ENCODE measurements at places on chromosomes 1 and 21.

GRCh38 chr1:78855258-78855657 lies 151.3 kb downstream of the ADGRL4 start:
- no peak for DNase-seq

DNA sequence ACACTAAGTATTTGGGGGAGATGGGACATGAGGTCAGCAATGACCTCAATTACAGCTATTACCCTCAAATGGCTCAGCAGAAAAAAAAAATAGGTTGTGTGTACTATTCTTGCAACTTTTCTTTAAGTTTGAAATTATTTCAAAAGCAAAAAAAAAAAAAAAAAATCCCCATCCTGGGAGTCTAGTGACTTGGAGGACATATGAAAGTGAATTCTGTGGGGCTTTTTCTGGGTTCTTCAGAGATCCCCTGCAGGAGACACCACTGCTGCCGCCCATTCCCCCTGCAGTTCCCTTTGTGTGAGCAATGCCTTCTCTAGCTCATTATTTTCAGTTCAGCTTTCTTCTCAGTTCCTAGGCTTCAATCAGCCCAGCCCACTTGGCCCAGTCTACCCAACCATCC lies 16.7 kb downstream of the HSD11B1 start:
- DNase-seq, result no peak

GRCh38 chr1:20729155-20729931 lies 3.2 kb downstream of the SH2D5 start:
- DNase-seq, result no peak

DNA sequence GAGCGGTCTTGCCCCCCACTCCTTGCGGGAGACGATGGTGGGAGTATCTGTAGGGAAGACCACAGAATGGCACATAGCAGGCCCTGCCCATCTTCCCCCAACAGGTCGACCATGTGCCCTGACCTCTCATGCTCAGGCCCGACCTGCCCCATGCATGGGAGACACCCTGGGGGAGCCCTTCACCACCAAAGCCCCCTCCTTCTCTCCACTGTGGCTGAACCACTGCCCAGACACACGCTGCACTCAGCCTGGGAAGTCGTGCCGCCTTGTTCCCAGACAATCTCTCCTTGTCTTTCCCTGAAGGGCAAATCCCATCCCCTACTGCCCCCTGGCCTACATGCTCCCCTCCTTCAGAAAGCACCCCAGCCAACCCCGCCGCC lies 5.5 kb downstream of the PGLYRP3 start:
- DNase-seq, result no peak

DNA sequence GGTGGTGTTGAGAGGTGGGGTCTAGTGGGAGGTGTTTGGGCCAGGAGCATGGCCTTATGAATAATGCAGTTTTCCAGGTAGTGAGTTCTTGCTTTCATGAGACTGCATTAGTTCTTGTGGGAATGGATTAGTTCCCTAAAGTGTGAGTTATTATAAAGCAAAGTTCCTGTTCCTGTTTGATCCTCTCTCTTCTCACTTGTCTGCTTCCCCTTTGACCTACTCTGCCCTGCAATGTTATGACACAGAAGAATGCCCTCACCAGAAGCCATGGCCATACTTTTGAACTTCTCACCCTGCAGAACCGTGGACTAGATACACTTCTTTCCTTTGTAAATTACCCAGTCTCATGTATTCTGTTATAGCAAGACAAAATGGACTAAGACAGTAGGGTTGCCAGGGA lies 53.6 kb downstream of the MAP3K7CL start:
- peak; percentile 21 for DNase-seq

- DNase-seq, result peak; percentile 13
Observed at GRCh38 chr1:37482004-37482785, 7.8 kb downstream of the ZC3H12A start.

DNA sequence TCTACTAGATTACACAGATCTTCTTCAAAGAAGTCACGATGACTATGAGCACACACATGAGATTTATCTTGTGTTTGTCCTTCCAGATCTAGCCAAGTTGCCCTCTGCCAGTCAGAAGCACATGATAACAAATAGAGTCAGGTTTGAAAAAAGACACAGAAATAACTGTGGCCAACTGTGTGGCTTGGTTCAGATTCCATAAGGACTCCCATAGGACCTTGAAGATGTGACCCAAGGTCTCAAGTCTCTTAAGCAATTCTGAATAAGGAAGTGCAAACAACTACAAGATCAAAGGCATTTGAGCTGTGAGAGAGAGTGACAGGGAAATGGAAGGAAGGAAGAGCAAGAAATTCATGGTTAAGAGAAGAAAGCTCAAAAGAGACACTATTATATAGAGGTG lies 194.0 kb downstream of the PLPP3 start:
- DNase-seq, result no peak

- no peak for DNase-seq
Observed at GRCh38 chr21:44058981-44059380, 46.9 kb downstream of the TRAPPC10 start.

- no peak for DNase-seq
Observed at GRCh38 chr1:204831186-204831585, 39.5 kb upstream of the NFASC start.

GRCh38 chr1:33272509-33272908 lies 16.2 kb downstream of the ZNF362 start:
- no peak for DNase-seq

- DNase-seq, result no peak
Observed at GRCh38 chr1:222288053-222288452, 259.9 kb downstream of the HHIPL2 start.

- DNase-seq, result no peak
Observed at GRCh38 chr1:20216574-20216973, 30.3 kb upstream of the PLA2G2C start.

GRCh38 chr1:82453511-82454185 lies 652.9 kb downstream of the ADGRL2 start:
- no peak for DNase-seq

DNA sequence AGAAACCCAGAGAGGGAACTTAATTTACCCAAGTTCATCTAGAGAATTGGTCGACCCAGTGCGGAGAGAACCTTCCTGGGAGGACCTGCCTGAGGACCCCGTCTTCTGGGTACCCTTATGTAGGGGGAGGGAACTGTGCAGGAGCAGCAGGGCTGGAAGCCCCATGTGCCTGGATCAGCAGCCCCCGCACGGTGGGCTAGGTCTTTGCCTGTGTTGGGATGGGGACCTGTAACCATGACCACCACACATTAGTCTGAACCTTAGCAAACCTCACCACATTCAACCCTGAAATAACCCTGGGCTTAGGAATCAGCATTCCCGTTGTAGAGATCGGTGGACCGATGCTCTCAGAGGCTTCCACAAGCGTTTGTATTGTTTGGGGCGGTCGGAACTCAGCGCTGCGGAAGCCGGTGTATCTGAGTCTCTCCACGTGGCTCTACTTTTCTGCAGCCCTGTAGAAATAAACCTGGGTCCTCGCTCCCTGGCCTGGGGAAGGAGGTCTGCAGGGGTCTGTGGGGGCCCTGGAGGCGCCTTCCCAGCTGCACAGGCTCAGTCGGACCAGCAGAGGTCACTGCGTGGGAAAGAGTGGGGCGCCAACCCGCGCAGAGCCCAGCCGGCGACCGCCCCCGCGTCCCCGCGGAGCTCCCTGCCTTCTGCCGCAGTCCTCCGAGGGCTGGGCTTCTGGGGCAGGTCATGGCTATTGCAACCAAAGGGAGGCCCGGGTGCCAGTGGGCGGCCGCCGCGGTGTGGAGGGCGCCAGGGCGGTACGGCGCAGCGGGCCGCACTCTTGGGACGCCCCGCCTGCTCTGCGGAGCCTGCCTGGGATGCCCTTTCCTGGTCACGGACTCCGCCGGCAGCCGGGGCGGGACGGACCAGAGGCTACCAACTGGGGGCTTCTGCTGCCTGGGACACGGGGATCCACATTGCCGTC lies 36.2 kb upstream of the KCNA10 start:
- DNase-seq, result peak; percentile 74

- no peak for DNase-seq
Observed at GRCh38 chr1:2055911-2056575, 5.8 kb downstream of the PRKCZ start.

- no peak for DNase-seq
Observed at GRCh38 chr1:92748138-92748537, 36.8 kb downstream of the EVI5 start.

GRCh38 chr1:209008586-209008985 lies 574.9 kb upstream of the CAMK1G start:
- no peak for DNase-seq

DNA sequence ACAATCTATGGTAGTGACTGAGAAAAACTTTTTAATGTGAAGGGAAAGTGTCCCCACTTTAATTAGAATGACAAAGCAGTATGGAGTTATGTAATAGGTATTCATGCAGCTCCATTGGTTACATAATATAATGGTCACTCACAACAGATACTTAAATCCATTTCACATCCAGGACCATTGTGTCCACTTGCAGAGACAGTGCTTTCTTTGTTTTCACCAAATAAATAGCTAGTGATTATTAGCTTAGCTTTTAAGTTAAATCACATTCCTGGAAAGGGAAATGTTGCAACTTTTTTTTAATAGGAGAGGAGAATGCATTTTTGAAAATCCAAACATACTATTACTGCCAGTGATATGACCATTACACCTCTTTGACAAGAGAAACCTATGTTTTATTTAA lies 22.9 kb downstream of the RGL1 start:
- no peak for DNase-seq

GRCh38 chr21:26842300-26842699 lies 2.9 kb downstream of the ADAMTS1 start:
- DNase-seq, result no peak

GRCh38 chr1:199851439-199852140 lies 175.9 kb upstream of the NR5A2 start:
- DNase-seq, result no peak

DNA sequence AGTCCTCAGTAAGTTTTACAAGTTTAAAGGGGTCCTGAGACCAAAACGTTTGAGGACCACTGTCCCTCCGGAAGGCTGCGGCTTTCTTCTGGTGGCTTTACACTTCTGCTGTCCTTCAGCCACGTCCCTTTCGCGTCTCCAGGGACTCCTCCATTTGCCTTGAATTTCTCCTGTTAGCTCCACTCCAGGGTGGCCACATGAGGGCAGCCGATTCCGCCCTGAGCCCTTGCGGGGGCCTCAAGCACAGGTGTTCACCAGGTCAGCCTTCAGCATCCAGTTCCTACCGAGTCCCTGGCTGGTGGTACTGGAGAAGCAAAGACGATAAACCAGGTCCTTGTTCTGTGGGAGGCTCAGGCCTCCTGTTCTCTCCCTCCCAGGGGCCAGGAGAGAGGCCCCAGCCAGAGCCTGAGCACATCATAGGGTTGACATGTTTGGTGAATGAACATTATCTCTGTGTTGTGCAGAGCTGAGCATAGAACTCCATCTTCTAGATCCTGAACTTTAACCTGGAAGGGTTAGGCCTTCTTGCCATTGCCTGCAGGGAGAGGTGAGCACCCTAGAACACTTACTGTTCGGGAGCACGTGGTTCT lies 27.4 kb upstream of the COQ8A start:
- peak; percentile 60 for DNase-seq

- no peak for DNase-seq
Observed at GRCh38 chr1:43359696-43360095, 915 bp downstream of the CDC20 start.

- DNase-seq, result peak; percentile 56
Observed at GRCh38 chr1:41812051-41812450, 106.7 kb downstream of the HIVEP3 start.

GRCh38 chr21:17045214-17045853 lies 467.5 kb upstream of the CXADR start:
- no peak for DNase-seq

All from B cell (primary cell).